ENCODE measurements at places on chromosomes 6 and 20.

DNA sequence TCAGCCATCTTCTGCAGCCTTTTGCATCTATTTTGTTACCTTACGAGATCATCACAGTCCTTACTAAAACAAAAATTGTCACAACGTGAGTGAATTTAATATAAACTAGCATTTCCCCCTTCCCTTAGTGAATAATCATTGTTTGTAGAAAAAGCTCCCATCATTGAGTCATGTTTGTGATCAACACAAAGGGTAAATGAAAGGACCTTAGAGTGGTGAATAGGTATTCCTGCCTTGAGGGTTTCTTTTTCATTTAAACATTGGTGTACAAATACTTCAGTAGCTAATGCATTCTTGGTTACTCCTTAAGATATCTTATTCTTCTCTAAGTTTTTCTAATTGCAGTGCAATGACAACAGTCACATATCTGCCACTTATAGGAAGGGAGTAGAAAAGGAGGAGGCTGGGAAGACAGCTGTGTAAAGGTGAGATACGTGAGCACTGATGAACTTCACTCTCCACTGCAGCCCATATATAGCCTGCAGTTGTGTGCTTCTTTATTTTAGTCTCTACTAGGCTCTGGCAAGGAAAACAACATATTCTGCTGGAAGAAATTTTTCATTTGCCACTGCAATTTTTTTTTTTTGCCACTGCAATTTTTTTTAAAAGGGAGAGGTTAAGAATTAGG lies 27.8 kb downstream of the ADGRG6 start:
- DNase-seq = no peak

DNA sequence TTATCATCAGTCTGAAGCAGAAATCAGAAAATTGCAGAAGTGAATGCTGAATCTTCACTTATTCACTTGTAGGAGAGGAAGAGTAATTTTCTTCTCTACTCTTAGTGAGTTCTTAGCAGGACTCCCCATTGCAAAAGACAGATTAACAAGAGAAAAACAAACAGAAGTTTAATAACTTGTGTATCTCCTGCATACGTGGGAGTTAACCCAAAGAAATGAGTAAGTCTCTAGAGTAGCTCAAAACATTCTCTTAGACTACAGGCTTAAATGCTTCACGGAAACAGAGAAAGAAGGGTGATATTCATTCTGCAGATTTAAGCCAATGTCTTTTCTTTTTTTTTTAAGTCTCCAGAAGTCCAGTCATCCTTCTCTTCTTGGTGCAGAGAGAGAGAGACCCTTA lies 97.9 kb upstream of the TMEM181 start:
- no peak for DNase-seq

DNA sequence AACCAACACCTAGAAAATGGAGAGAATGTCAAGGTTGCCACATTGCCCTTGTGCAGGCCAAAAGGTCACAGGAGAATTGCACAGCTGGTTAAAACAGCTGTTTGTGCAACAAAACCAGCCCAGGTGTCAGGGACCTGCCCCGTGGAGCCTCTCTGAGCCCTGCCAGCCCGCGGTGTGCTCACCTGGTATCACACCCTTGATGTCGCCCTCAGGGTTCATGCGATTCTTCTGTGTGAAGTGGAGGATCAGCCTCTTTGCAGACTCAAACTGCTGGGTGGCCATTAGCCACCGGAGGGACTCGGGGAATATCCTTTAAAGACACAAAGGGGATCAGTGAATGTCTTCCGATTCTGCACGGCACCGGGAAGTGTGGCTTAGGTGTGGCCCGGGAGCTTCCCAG lies 39.2 kb downstream of the PSMG4 start:
- DNase-seq = no peak

DNA sequence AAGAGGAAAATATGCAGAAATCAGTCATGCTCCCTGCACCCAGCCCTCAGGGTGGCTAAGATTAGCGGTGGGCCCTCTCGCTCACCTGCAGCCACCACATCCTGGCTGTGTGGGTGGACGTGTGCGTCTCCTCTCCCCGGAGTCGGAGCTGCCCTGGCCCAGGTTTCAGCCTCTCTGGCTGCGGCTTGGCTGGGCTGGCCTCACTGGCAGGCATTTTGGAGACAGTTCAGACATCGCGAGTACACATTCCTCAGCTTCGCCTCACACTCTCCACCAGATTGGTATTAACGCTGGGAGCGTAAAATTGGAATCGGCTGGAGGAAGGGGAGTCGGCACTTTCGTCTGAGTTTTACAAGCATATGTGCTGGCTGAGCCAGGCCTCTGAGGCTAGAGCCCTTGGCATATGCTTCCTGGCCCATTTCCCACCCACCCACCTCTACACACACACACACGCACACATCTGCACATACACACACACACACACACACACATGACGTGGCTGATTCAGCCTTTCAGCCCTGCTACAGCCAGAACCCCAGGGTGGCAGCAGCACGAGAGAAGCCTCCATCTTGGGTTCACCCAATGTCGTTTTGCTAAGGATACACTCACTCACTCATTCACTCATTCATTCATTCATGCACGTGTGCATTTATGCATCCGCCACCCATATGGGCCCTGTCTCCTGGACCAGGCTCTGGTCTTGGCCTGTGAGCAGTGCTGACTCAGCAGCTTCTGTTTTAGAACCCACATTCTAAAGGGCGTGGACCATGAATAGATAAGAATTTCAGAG lies 42.9 kb downstream of the BCAS4 start:
- DNase-seq = peak; percentile 93

- no peak for DNase-seq
These were observed 326.3 kb downstream of the FARS2 start for GRCh38 chr6:5587648-5588047.

GRCh38 chr6:129267028-129267427 lies 384.1 kb downstream of the LAMA2 start:
- no peak for DNase-seq

GRCh38 chr6:158040051-158040803 lies 58.6 kb downstream of the SYNJ2 start:
- peak; percentile 90 for DNase-seq

DNA sequence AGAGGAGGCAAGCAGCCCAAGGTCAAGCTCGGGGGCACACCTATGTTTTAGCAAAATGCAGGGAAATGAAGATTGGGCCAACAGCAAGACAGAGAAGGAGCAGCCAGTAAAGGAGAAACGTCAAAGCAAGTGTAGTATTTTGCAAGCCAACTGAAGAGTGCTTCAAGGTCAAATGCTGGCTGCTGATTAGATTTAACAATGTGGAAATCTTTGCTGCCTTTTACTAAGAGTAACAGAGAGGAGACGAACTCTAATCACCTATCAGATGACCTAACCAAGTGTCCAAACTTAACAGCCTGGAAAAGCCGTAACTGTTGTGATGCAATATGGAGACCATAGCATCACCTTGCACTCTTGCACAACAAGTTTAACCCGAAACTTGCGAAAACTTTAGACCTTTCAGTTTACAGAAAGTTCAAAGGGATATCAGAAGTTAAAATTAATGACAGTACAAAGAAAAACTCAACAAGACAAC lies 30.4 kb downstream of the AKIRIN2 start:
- DNase-seq = no peak

- no peak for DNase-seq
These were observed 24.3 kb downstream of the HSF2 start for GRCh38 chr6:122423734-122424133.

DNA sequence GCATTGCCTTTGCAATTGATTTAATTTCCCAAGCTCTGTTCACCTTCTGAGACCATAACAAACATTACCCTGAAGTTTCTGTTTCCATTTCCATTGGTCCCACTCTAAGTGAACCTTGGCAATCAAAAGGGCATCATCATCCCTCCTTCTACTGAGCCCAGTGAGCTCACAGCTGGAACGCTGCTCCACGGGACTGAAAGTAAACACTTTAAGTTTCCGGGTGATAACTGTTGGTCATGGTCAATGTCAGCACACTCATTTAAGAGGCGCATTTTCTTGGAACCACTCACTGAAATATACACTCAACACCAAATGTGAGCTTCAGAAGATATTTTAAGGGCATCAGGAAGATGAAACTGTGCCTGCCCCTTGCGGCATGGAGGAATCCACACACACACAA lies 37.1 kb upstream of the RPS6KA2 start:
- no peak for DNase-seq

DNA sequence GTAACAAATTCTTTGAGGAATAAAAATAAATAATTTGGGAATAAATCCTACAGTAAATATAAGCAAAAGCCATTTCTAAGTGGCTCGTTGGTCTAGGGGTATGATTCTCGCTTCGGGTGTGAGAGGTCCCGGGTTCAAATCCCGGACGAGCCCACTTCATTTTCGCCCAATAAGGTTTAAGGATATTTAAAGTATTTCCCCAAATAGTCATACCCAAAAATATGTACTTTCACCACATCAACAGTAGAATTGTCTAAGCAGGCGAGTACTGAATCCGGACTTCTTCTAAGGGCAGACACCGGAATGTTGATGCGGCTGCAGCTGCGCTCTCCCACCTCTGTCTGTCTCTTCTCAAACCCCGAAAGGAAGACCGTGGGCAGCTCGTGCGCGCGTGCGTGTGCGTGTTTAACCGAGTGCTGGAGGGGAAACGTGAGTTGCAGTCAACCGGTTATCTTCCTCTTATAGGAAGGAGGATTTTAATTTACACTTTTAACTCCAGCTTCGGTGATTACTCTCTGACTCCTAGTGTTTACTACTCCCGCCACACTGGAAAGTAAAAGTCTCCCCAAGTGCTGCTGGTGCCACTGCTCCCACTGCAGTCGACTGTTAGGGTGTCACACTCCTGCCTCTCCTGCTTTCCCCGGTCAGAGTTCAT lies 155.7 kb upstream of the PRSS16 start:
- peak; percentile 69 for DNase-seq

DNA sequence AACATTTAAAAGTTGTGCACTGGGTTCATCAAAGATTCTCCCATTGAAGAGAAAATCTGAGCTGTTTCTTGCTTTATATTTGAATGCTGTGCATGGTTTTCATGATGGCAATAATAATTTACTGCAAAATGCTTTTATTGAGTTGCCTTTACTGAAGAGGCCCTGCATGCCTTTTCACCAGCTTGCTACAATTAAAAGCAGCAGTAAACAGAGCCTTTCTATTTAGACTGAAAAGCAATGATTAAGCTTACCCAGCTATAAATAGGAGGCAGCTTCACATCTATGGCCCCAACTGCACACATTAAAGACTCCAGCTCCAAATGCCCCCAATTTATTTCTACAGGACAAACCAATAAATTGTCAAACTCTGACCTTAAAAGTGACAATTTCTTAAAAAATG lies 70.3 kb downstream of the ANKEF1 start:
- DNase-seq = no peak

DNA sequence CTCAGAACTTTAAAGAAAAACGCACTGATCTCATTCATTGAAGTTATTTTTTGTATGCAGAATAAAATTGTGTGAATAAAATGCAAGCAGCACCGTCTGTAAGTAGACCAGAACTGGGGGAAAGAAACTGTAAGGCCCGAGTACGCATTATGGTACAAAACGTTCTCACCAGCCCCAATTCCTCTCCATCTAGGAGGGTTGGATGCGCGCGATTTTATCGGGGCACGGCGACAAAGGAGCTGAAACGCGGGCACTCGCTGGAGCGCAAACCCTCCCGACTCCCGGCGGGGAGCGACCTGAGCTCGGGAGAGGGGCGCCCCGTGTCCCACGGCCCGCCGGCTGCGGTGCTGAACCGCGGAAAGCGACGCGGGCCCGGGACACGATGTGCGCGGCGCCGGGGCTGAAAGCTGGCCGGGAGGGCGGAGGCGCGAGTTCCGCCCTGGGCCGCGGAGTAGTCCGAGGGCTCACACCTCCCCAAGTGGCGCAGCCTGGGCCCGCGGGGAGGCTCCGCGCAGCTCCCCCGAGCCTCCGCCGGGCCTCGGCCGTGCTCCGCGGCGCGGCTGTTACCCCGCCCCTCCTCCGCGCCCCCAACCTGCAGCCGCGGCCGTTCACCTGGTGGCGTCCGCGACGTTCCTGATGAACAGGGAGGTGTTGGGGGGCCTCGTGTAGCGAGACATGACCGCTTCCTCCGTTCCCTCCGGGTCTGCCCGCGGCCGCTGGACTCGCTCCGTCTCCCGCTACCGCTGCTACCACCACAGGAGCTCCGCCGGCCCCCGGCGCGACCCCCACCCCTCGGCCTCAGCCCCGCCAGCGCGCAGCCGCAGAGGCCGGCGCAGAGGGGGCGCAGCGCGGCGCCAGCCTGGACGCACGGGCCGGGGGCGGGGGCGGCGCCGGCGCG lies at the start of gene SRSF12:
Gene SRSF12, minus strand, starts transcription at position 861 of the 898 bp plus-strand sequence. Its CDS starts 184 bp downstream, at position 677.
- no peak for DNase-seq

GRCh38 chr20:64224351-64225170 lies 31.0 kb upstream of the PCMTD2 start:
- peak; percentile 58 for DNase-seq

DNA sequence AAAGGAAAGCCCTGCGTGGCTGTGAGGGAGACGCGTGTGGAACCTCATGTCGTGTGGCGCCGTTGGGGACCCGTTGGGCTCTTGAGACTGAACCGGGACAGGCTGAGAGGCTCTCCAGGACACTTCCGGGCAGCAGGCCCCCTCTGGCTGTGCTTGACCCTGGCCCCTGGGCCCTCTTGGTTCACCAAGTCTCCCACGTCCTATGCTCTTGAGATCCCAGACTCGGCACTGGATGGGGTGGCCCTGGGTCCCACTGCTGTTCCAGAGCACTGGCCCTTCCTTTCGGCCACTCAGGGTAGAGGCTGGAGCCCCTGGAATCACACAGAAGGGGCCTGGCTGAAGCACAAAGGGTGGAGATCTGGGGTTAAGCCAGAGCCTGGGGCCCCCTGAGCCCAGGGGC lies 30.4 kb downstream of the NTSR1 start:
- DNase-seq = no peak

DNA sequence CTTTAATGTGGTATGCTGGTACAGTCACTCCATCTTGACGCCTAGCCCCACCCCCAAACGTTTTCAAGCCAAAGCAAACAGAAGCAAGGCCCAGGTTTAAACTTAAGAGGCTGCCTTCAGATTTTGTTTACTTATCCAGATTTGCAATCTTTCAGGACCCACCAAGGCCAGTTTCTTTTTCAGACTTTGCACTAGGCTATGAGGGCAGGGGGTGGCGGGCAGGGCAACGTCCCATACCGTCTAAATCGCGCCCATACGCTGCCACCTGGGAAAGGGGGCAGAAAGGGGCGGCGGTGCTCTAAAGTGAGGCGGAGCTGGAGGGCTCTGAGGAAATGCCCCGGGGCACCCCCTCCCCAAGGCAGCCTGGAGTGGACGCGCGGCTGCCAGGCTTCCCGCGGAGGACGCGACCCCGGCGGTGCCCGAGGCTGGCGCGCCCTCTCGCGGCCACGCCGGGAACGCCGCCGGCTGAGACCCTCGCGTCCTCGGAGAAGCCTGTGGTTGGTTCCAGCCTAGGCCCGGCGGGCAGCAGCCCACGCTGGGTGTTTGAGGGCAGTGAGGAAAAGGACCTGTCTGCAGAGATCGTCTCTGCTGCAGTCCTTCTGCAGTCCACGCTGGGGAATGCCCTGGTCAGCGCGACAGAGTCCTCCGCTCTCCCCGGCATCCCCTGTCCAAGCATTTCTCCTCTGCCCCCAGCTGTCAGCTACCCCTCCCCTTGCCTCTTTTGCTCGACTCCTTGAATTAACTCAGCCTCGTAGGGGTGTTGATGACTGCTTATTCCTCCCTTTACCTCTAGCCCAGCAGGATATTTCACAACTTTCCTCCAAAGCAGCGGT lies 129.2 kb upstream of the PRND start:
- no peak for DNase-seq
